Cardiac atrium fibroblast (primary cell): ENCODE measurements at places on chromosomes 1 and 21. TPM values are rescaled to one million over a fixed set of nuclear protein-coding genes. Genes with fewer than 3 reads are reported as not detected.

The ADORA1 gene
- total RNA-seq, result not detected in 2 replicates

The GPR52 gene
- total RNA-seq, result not detected in 2 replicates

The OR2L5 gene
- not detected in 2 replicates for total RNA-seq

The ORC1 gene
- 1.6 and 2.0 TPM in 2 replicates for total RNA-seq

The SH2D5 gene
- total RNA-seq, result 0.54 and 1.3 TPM in 2 replicates

The UBXN10 gene
- not detected in 2 replicates for total RNA-seq

The EIF3I gene
- total RNA-seq, result 263 and 299 TPM in 2 replicates

The FCMR gene
- 1.8 and 8.1 TPM in 2 replicates for total RNA-seq

The NSL1 gene
- 17.9 and 33.0 TPM in 2 replicates for total RNA-seq

The SLC37A1 gene
- 1.1 and 1.3 TPM in 2 replicates for total RNA-seq

The C1orf226 gene
- total RNA-seq, result 0.49 and 1.1 TPM in 2 replicates

The MFSD2A gene
- 2.2 and 5.0 TPM in 2 replicates for total RNA-seq

The CRNN gene
- total RNA-seq, result not detected in 2 replicates

The HPDL gene
- total RNA-seq, result 1.4 and 1.9 TPM in 2 replicates

The AMY2B gene
- 1.1 TPM in 2 replicates for total RNA-seq

The LCE3D gene
- total RNA-seq, result not detected in 2 replicates

The SELE gene
- total RNA-seq, result not detected in 2 replicates

The IGSF21 gene
- not detected in 2 replicates for total RNA-seq

The OPRD1 gene
- total RNA-seq, result not detected in 2 replicates

The TSTD1 gene
- total RNA-seq, result 0.49 and 6.0 TPM in 2 replicates

The OR2M3 gene
- total RNA-seq, result not detected in 2 replicates

The DARS2 gene
- total RNA-seq, result 8.3 and 11.7 TPM in 2 replicates

The CLCNKB gene
- total RNA-seq, result under 0.01 TPM in 1 of 2 replicates, not detected in the other

The RNF207 gene
- total RNA-seq, result 1.8 and 4.2 TPM in 2 replicates

The EXTL1 gene
- 0.49 TPM in 1 of 2 replicates, not detected in the other for total RNA-seq

The C21orf58 gene
- 2.0 and 2.6 TPM in 2 replicates for total RNA-seq

The OR2M4 gene
- total RNA-seq, result not detected in 2 replicates

The UBE2G2 gene
- 33.4 and 43.9 TPM in 2 replicates for total RNA-seq

The SPRR1B gene
- not detected in 2 replicates for total RNA-seq

The AQP10 gene
- not detected in 2 replicates for total RNA-seq

The ASH1L gene
- total RNA-seq, result 25.4 and 27.4 TPM in 2 replicates

The OR6N2 gene
- total RNA-seq, result not detected in 2 replicates

The GJA8 gene
- total RNA-seq, result not detected in 2 replicates

The TACSTD2 gene
- under 0.01 TPM in 1 of 2 replicates, not detected in the other for total RNA-seq

The RUNX3 gene
- not detected in 2 replicates for total RNA-seq

The ZYG11A gene
- under 0.01 TPM in 1 of 2 replicates, not detected in the other for total RNA-seq

The FMN2 gene
- 0.32 TPM in 1 of 2 replicates, not detected in the other for total RNA-seq

The SMG5 gene
- 38.8 and 39.7 TPM in 2 replicates for total RNA-seq

The KISS1 gene
- total RNA-seq, result not detected in 2 replicates

The OPTC gene
- not detected in 2 replicates for total RNA-seq

The CFAP57 gene
- under 0.01 and 1.4 TPM in 2 replicates for total RNA-seq

The C4BPB gene
- total RNA-seq, result not detected in 2 replicates

The PPOX gene
- 13.4 TPM in 2 replicates for total RNA-seq

The GUCA2B gene
- total RNA-seq, result not detected in 2 replicates

The SEMA6C gene
- total RNA-seq, result 2.0 and 3.1 TPM in 2 replicates

The BTBD8 gene
- total RNA-seq, result 3.2 and 8.6 TPM in 2 replicates
